ENCODE measurements at places on chromosomes 3 and 15.

- DNase-seq, result no peak
Observed at GRCh38 chr3:13040361-13041074, 32.7 kb downstream of the IQSEC1 start.

DNA sequence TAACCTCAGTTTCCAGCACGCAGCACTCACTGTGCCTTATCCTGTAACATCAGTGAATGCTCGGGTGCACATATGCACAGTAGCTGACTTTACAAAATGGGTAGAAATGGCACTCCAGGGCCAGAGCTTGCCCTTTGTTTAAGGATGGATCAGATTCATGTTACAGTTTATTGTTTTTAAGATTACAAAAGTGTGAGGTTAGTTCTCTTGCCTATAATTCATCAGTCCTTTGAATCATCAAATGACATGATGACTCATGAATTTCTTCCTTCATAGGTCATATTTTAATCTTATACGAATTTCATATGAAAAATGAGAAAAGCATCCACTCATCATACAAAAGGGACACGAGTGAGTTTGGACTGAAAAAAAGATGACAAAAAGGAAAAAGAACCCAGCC lies 545.3 kb downstream of the GBE1 start:
- no peak for DNase-seq

- DNase-seq, result no peak
Observed at GRCh38 chr3:80606073-80606472, 838.3 kb upstream of the ROBO1 start.

- DNase-seq, result no peak
Observed at GRCh38 chr15:67166280-67167009, 88.0 kb downstream of the AAGAB start.

GRCh38 chr3:23916152-23916885 lies 471 bp downstream of the NKIRAS1 start:
- DNase-seq, result no peak

GRCh38 chr3:145326666-145327065 lies 834.3 kb downstream of the PLOD2 start:
- no peak for DNase-seq

DNA sequence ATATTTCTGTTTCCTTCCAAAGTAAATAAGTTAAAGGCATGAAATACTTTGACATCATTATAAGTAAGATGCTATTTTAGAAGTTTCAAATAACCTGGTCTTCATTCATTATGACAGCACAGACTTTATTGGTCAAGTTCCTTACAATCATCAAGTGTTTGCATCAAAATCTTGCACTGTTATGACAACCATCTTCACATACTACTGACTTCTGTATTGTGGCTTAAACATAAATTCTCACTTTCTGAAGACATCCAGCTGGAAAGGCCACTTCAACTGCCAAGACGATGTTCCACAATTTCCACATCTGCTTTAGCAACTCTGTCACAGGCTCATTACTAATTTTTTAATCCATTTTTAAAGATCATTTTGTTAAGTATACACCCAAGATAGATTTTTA lies 408.0 kb downstream of the MECOM start:
- DNase-seq, result no peak

GRCh38 chr3:168091302-168091858 lies 4.3 kb downstream of the GOLIM4 start:
- no peak for DNase-seq

- DNase-seq, result no peak
Observed at GRCh38 chr3:23960649-23961048, 15.6 kb downstream of the NR1D2 start.

GRCh38 chr3:109118584-109118983 lies 650 bp upstream of the MORC1 start:
- no peak for DNase-seq

DNA sequence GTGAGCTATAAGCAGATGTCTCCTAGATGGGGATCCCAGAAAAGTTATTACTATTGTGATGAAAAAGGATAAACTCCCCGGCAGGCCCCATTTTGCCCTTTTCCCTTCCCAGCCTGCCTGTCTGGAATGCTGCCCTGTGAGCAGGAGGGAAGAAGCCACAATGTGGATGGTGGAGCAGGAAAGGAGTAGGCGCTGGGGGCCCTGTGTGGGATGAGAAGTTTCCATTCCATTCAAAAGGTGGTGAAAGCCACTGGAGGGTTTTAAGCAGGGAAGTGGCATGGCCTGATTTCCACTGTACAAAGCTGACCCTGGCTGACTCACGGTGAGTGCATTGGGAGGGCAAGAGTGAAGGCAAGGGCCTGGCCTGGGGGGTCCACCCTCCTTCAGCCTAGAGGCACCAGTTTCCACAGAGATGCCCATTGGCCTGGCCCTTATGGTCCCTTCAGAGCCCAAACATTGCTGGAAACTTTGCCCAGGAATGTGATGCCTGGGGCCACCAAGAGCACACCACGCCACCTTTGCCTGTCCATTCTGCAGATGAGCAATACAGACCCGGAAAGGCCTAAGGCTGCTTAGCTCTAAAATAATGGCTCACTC lies 206.9 kb downstream of the RPLP1 start:
- peak; percentile 30 for DNase-seq

GRCh38 chr3:149998946-149999345 lies 28.3 kb upstream of the PFN2 start:
- DNase-seq, result no peak

DNA sequence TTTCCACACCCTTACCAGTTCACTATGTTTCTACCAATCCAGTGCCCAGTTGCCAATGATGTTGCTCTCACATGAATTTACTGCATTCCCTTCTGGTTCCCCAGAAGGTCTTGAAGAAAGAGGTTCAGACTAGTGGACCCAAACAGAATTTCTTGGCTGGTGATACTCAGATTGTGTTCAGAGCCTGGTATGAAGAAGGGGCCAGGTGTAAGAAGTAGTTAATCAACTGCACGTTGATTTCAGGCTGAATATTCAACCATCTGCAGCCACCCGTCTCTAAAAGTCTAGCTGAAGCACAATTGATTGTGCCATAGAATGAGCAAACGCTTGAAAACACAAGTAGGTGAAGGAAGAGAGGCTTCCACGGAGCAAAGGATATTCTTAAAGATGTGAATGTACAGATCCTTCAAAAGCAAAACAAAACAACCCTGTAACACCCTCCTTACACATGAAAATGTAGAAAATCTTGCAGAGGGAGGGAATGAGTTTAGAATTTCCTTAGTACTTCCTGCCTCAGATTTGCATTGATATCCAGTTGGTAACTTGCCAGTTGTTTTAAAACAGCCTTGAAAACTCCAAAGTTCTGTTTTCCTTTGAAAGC lies 4.7 kb downstream of the RBMS3 start:
- DNase-seq, result peak; percentile 66

DNA sequence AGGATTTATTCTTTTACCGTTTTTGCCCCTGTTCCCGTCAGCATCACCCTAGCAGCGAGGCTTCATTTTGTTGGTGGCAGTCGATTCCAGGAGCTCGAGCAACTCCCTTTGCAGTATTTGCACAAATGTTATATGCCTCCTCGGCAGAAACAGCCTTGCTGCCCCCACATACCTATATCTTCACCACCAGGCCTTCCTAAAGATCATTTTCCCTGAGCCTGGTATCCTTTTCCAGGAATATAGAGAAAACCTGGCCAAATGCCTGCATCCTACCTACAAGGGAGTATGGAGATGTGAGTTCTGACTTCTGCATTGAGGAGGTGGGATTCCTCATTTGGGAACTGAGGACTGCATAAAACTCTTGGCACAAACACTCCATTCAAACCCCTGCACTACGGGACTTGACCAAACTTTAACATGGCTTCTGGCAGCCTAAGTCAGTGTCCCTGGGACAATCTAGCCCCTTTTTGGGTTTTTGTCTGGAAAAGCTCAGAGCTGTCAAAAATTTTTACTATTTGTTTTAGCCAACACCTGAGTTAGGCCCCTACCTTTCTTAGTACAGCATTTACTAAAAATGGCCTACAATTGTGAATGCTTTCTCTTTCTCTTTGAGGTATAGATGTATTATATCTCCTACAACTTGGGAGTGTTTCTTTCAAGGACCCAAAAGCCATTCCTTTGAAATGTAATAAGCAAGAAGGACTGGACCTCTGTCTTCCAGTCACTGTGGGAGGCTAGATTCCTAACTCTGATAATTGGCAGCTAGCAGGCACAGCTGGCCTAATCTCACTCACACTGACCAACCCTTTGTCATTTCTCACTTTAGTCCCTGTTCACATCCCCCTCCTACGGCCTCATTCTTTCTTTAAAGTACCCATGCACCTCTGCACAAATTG lies 12.1 kb upstream of the UBE2Q2 start:
- no peak for DNase-seq

- DNase-seq, result peak; percentile 30
Observed at GRCh38 chr3:46566040-46566641, at the start of gene LRRC2. Gene LRRC2, minus strand, starts transcription at chr3:46566302. Its CDS starts 14,711 bp downstream, at chr3:46551591.

DNA sequence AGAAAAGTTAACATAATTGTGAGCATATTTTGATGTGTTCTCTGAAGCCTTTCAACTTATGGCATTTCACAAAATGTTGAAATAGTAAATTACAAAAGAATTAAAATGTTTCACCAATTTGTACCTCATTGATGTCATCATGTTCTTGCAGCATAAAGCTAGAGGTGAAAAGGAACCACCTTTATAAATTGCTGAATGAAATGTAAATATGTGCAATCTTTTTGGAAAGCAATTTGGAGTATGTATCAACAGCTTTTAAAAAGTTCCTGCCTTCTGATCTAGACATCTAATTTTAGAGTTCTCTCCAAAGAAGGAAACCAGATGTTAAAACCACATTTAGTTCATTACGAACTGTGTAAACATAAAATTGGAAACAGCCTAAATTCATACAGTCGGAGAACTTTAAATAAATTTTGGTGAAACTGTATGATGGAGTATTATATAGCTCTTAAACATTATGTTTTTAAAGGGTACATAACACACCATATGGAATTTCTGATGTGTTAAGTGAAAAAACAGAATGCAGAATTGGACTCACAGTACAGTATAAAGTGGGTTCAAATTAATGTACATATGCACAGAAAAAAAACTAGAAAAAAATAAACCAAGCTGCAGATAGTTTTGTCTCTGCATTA lies 311.2 kb upstream of the NAALADL2 start:
- DNase-seq, result no peak

GRCh38 chr3:129460572-129460971 lies 20.5 kb downstream of the IFT122 start:
- DNase-seq, result no peak

- DNase-seq, result no peak
Observed at GRCh38 chr3:64306745-64307144, 81.5 kb upstream of the PRICKLE2 start.

DNA sequence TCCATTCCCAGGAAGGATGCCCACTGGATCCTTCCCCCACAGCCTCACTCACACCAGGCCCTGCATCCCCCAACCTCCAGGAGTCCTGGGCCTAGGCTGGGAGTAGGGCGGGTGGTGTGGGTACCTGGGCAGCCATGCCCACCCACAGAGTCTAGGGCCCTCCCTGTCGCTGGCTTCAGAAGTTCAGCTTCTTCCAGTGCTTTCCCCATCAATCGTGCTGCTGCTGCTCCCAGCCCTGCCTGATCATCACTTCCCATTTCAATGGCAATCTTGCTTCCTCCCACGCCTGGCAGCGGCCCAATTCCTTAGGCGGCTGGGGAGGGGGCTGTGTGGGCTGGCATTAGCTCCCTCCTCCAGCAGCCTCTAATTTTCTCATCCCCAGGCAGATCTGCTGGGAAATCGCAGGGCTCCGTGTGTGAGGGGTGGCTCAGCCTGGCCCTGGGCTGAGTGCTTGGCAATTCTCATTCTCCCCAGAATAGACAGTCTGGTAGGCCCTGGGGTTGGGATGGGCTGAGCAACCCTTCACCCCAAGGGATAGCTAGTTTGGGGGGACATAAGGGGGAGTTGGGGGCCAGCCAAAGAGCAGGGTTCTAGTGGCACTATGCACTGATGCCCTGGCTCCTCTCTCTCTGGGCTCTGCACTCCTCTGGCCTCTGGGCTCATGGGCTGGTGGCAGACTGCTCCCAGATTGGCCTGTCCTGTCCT lies 66.4 kb downstream of the SCN5A start:
- no peak for DNase-seq

DNA sequence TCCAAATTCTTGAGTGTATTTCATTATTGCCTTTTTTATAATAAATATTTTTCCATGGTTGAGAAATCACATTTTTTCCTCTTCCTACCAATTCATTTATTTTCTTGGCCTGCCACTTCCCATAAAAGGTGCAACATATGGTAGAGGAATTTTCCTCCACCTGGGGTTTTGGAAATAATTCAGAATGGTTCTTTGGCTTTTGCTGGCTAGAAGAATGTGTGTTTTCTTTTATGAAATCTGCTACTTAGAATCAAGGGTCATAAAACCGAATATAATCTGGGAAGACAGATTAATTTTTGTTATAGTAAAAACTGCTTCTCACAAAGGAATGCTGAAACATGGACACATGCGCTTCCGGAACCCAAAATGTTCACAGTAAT lies 54.0 kb upstream of the POMGNT2 start:
- no peak for DNase-seq

- DNase-seq, result no peak
Observed at GRCh38 chr15:36653851-36654250, 74.4 kb downstream of the CDIN1 start.

DNA sequence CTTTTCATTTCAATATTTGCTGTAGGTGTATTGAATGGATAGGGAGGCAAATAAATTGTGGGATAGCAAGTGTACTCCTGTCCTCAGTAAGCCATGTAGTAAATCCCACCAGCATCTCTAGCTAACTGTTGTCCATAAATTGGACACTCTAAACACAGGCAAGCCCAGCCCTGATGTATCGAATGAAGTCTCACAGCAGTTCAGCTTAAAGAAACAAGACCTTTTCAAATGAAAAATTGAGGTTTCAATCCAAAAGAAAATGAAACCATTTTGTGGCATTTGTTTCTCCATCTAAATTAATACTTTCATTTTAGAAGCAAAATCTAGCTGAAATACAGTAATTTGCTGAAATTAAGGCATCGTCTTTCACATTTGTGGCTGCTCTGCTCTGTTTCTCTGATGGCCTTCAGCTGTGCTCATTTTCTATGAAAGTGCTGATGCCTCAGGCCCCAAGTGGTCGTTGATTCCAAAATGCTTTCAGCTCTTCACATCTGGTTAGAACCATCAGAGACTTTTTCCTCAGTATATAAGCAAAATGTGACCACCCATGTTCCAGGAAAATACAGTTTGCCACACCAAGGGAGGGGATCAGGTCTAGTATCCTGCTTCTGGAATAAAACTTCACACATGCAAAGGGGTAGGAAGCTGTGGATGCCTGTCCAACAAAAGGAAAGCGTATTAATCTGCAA lies 245.0 kb downstream of the ZMAT3 start:
- DNase-seq, result no peak

- DNase-seq, result peak; percentile 95
Observed at GRCh38 chr3:48564022-48564421, 441 bp upstream of the UCN2 start.
